Left renal cortex interstitium (tissue), 4 donors: ENCODE measurements at places on chromosomes 4 and X.

- DNase-seq: no peak
Measured at GRCh38 chr4:123484291-123484926, 87.8 kb downstream of the SPRY1 start.

DNA sequence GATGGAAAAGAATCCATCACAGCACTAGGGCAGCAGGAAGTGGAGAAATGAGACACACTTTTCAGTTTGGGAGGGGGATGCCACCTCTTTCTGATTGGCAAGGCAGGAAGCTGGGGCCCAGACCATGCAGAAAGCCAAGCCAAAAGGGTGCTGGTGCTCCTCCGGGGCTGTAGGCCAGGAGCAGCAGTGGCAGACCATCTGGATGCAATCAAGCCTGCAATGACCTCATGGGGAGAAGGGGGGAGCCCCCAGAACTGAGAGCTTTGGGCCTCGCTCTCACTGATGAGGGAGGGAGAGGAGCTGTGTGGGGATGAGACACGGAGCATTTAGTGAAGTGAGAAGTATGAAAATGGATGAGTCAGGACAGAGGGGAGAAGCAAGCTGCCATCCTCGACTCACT, 141.3 kb upstream of the NALF2 start:
- DNase-seq: no peak

DNA sequence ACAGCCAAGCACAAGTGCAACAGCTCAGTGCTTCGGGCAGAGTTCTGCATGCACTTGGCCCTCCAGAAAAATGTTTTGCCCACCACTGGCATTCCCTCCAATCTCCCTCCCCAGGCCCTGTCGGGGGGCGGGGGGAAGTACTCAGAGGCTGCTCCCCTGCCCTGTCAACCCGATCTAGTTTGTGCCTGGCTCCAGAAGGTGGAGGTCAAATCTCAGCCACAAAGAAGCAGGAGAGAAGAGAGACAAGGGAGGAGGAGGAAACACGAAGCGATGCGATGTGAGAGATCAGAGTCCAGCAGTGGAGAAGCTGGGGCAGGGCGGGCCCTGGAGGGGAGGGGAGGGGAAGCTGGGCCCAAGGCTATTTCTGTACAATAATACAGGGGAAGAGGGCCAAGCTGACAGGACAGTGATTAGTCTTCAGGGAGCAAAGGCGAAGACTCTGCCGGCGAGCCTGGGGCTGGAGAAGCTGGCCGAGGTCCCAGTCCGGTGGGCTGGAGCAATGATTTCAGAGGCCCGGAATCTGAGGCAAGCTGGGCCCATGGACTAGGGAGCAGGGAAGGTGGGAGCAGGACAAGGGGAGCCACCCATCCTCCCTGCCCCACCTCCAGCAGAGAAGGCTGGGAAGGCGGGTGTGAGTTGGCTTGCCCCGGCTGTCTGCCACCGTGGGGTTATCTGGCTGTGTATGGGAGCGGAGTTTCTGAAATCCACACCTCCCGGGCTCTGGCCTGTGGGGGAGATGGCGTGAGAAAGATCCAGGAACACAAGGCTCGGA, 167.1 kb downstream of the EFNB1 start:
- no peak for DNase-seq

DNA sequence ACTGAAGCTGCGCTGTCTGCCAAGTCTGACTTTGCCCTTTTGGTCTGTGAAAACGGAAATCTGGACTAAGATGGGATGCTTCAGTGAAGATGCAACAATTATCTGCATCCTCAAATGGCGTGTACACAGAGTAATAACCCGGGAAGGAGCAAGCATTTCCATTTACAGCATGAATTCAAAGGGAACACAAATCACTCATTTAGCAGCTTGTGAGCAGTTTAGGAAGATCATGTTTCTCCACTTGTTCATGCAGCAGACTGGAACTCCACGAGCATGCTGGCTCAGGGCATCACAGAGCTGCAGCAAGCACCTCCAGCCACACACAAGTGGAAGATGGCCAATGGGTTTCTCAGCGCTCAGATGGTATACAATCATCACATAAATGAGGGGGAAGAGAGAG, 175.5 kb downstream of the NLGN4X start:
- peak; percentile 4 for DNase-seq

DNA sequence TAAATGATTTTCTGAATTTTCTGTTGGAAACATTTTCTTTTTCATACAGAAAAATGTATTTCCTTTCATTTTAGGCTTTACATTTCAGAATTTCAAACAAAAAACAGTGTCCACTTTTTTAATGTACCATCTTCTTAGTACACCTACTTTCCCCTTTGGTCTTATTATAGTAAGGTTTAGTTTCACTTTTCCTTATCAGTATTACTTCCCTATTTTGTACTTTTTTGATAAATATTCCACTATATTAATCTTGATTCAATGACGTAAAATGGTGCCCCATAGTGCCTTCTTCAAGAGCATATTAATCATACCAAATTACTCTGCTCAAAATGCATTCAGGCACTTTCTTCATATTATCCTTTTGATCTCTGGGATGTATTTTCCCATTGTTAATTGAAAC, 52.5 kb downstream of the BANK1 start:
- DNase-seq: no peak

DNA sequence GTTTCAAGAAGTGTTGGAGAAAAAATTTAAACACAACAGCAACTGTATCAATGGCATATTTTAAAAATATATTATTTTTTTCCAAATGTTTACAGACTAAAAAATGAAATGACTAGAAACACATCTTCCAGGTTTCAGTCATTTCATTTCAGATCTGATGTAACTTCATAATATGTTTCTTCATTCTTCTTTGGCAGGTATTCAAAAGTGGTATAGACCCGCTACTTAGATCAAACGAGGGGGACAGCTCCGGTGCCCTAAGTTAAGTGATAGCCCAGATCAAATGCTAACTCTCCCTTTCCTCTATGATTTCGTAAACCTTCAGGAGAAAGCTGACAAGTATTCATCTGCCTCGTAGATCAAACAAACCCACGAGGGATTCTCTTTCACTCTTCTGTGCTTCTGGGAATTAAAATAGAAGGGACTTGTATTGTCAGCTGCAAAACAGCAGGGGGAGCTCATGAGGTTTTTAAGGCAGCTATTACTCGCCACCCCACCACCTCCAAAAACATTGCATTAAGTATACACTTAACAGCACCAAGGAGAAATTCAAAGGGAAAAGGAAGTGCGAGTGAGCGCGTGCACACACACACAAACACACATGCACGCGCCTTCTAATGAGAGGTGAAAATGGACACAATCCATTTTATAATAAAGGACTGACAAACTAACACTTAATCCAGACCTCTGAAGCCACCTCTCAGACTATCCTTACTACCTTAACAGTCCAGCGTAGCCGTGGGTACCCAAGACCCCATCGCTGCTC, 21.4 kb downstream of the HELT start:
- DNase-seq: no peak

DNA sequence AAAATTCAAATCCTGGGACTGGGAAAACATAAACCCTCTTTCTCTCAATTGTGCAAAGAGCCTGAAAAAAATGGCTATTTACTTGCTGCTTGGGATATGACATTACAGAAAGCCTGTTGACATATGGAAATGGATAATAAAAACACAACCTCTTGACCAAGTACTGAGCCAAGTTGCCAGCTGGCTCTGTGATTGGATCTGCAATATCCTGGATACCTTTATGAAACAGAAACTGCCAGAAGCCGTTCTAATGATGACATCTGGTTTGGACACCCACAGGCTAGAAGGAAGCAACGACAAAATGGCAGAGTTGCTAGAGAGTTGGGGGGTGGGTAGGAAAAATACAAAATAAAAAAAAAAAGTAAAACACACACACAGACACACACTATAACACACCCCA, 481.4 kb downstream of the FAT4 start:
- no peak for DNase-seq

GRCh38 chr4:40572692-40573310, 56.9 kb downstream of the RBM47 start:
- no peak for DNase-seq

DNA sequence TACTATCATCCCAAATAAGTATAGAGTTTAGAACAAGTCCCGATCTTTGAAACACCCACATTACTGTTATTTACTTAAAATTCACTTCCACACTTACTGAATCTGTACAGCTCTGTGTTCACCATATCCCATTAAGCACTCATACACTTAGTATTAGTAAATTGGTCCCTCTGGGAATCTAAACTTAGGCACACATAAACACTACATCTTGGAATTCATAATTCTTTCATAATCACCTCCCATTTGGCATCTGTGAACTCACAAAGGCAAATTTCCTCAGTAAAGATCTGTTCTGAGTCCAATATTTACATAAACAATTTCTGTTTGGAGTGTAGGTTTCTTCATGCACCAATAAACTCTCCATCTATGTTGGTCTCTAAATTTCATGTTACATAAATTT, 52.6 kb upstream of the PPARGC1A start:
- DNase-seq: no peak
